Neural progenitor cell (in vitro differentiated cells): ENCODE measurements at places on chromosomes 2 and 18.

- peak; percentile 55 for DNase-seq
Measured at GRCh38 chr2:47601568-47601967, 181.4 kb upstream of the MSH6 start.

- no peak for DNase-seq
Measured at GRCh38 chr2:128746356-128746755, 427.7 kb upstream of the HS6ST1 start.

GRCh38 chr2:191565647-191566198, 112.2 kb upstream of the NABP1 start:
- no peak for DNase-seq

DNA sequence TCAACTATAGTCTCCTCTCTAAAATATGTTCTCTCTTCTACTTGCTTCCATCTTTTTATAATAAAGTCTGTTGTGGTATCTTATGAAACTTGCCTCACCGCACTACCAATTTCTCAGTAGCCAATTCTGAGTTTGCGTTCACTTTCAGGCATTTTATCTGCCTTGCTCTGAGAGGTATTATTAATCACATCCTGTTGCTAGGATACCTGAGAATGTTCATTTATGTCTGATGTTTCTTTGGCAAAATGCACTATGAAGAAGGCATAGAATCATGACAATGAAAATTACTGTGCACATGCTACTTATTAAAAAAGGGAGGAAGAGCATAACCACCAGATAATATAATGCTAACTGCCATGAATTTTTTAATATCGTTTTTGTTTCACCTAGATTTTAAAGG, 130.2 kb downstream of the CHST9 start:
- DNase-seq: no peak

GRCh38 chr2:232575404-232575746, 24.9 kb downstream of the EIF4E2 start:
- DNase-seq: no peak

DNA sequence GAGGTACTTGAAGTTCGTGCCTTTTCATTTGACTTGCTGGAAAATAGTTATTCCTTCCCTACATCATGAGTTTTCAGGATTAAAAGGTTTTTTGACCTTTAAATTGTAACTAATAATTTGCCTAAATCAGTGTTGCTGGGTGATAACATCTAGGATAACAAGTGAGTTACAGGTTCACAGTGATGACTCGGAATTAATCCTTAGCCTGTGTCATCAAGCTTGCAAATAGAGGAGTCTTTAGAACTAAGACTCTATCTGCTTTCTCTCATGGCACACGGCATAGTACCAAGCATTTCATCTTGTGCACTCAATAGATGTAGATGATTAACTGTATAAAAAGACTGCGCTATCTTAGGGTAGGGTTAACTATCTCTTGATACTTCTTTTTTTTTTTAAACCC, 79.5 kb downstream of the CAMKMT start:
- no peak for DNase-seq

DNA sequence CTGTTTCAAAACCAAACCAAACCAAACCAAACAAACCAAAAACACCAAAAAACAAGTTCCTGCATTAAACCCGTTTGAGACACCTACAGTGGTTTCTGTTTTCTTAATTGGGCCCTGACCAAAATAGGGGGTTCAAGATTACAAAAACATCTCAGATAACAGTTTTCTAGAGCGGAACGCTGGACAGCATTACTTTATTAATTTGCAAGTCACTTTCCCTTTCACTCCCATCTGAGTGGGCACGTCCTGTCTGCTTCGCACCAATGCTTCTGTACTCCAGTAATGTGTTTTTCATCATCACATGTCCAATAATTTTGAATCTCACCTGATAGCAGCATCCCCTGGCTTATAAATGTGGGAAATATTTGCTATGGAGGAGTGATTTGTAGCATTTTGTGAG, 11.7 kb upstream of the MYO1B start:
- DNase-seq: no peak

- peak; percentile 39 for DNase-seq
Measured at GRCh38 chr2:142280831-142281230, 150.0 kb upstream of the LRP1B start.

GRCh38 chr2:205723179-205723578, 40.9 kb downstream of the NRP2 start:
- DNase-seq: no peak

GRCh38 chr18:25630682-25631081, 278.7 kb upstream of the ZNF521 start:
- no peak for DNase-seq
